ENCODE measurements at places on chromosomes 16 and 17. TPM values are rescaled to one million over a fixed set of nuclear protein-coding genes. Genes with fewer than 3 reads are reported as not detected.

DNA sequence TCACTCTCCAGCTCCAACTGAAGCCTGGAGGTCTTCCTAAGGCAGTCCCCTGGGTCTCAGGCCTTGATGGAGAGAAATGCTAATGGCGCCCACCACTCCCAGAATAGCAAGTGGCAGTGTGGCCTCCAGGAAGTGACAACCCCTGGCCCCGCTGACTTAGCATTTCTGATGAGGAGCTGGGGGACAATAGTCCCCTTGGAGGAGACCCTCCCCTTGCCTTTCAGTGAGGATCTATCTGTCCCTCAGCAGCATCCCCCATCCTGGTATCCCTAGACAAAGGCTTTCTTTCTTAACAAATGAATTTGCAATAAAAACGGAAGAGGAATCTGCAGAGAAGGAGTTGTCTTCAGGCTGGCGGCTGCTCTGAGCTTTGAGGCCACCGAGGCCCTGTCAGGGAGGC is 68.8 kb downstream of the LITAF start:
- no peaks in the 10 kb centered on the region for H3K36me3 ChIP-seq
- H3K27ac ChIP-seq: no peak overlapping the region
- no peak for DNase-seq
- no peaks in the 10 kb centered on the region for H3K27me3 ChIP-seq
- no peak overlapping the region for H3K4me3 ChIP-seq

- H3K36me3 ChIP-seq: no peaks in the 10 kb centered on the region
- H3K4me3 ChIP-seq: no peak overlapping the region
- H3K4me1 ChIP-seq: no peaks in the 10 kb centered on the region
- no peaks in the 10 kb centered on the region for H3K27me3 ChIP-seq
Observed at GRCh38 chr17:72518159-72518732, 397.4 kb downstream of the SOX9 start.

- H3K27ac ChIP-seq: no peak overlapping the region
- H3K27me3 ChIP-seq: peaks cover 1% of the 10 kb centered on the region
- H3K4me3 ChIP-seq: no peak overlapping the region
- H3K4me1 ChIP-seq: peaks cover 3% of the 10 kb centered on the region
Observed at GRCh38 chr16:84800158-84800978, 19.4 kb upstream of the CRISPLD2 start.

- H3K4me1 ChIP-seq: peaks cover 24% of the 10 kb centered on the region
- no peak for DNase-seq
- H3K4me3 ChIP-seq: no peak overlapping the region
- no peaks in the 10 kb centered on the region for H3K27me3 ChIP-seq
- peaks cover 36% of the 10 kb centered on the region for H3K36me3 ChIP-seq
Observed at GRCh38 chr17:1091900-1092299, 87.9 kb downstream of the ABR start.

Gene DNAAF8
- not detected for total RNA-seq

Gene TNS4
- 12.7 TPM for total RNA-seq

- H3K36me3 ChIP-seq: no peaks in the 10 kb centered on the region
- no peaks in the 10 kb centered on the region for H3K4me1 ChIP-seq
Observed at GRCh38 chr17:511001-511698, 158.5 kb upstream of the RPH3AL start.

DNA sequence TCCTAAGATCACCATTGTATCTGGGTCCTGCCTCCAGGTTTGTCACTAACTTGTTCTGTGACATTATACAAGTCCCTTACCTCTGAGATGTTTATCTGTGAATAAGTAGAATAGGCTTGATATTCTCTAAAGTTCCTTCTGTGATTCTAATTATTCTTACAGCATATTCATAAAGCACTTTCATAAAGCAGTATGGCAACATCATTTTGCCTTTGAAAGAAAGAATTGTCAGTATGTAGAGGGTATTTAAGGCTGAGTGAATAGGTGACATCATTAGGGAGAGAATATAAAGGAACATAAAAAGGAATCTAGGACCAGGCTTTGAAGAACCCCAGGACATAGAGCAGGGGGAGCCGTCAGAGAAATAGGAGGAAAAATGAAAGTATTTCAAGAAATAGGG is 15.6 kb downstream of the VMP1 start:
- no peaks in the 10 kb centered on the region for H3K27me3 ChIP-seq
- peaks cover 8% of the 10 kb centered on the region for H3K4me1 ChIP-seq
- no peak overlapping the region for H3K27ac ChIP-seq
- DNase-seq: no peak
- peaks cover 5% of the 10 kb centered on the region for H3K36me3 ChIP-seq
- H3K4me3 ChIP-seq: no peak overlapping the region

- H3K4me1 ChIP-seq: no peaks in the 10 kb centered on the region
- no peak for DNase-seq
- H3K27me3 ChIP-seq: no peaks in the 10 kb centered on the region
- no peak overlapping the region for H3K27ac ChIP-seq
- no peaks in the 10 kb centered on the region for H3K36me3 ChIP-seq
Observed at GRCh38 chr16:72958522-72959076, 89.3 kb downstream of the ZFHX3 start.

Data from activated CD4-positive, alpha-beta memory T cell treated with anti-CD3 and anti-CD28 coated beads, Interleukin-2, amount 10 ng/mL, durations not matched to agents 7 days and 5 days (primary cell).